NCI-H2081 (cell line): ENCODE measurements at places on chromosomes 1 and 21.

DNA sequence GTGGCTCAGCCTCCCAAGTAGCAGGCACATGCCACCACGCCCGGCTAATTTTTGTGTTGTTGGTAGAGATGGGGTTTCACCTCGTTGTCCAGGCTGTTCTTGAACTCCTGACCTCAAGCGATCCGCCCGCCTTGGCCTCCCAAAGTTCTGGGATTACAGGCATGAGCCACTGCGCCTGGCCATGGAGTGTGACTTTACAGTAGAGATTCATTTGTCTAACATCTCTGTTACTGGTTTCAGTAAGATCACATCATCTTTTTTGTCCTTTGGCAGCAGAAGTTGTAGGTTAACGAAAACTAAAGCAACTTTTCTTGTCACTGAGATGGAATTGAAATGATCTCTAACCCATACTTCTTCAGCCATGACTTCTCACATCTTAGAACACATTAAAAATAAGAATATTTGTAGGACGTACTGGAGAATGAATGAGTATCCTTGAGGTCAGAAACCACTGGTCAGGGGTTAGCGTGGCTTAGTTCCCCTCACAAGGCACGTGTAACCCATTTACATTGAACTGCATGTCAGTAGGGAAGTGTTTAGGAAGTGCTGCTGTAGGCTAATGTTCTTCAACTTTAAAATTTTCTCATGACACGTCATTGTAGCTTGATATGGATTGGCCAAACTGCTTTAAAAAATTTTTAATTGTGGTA lies 75.9 kb downstream of the CAMTA1 start:
- no peak for DNase-seq

GRCh38 chr1:205604059-205604458 lies 27.8 kb downstream of the ELK4 start:
- DNase-seq, result no peak

- DNase-seq, result no peak
These were observed 253.8 kb downstream of the FAM72C start for GRCh38 chr1:143718021-143718420.

- DNase-seq, result no peak
These were observed 503.9 kb upstream of the USP24 start for GRCh38 chr1:55718758-55719671.

- DNase-seq, result peak; percentile 29
These were observed 26.0 kb downstream of the KNCN start for GRCh38 chr1:46525253-46525983.

DNA sequence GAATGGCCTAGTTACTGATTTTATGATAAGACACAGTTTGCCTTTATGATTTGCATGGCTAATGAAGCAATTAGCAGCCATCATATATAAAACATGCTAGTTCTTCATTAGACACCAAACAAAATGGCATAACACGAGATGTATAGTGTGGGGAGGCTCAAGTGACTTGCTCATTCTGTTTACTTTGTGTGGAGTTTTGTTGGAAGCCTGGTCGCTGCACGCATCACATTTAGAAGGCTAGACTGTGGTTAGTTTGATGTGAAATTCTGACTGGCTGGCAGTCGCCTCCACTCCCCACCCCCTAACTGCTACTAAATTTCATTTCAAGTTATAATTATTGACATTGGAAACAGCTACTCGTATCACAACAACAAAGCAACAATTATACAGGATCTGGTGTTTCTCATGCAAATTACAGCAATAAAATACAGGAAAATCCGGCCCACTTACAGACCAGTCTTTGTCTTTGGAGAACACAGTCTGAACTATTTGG lies 356.1 kb downstream of the LMO4 start:
- DNase-seq, result no peak

- DNase-seq, result no peak
These were observed 153.6 kb downstream of the CNIH3 start for GRCh38 chr1:224769452-224770335.

GRCh38 chr1:219472596-219472995 lies 140.3 kb downstream of the ZC3H11B start:
- DNase-seq, result no peak

GRCh38 chr1:228900099-228900885 lies 165.0 kb downstream of the RHOU start:
- no peak for DNase-seq

DNA sequence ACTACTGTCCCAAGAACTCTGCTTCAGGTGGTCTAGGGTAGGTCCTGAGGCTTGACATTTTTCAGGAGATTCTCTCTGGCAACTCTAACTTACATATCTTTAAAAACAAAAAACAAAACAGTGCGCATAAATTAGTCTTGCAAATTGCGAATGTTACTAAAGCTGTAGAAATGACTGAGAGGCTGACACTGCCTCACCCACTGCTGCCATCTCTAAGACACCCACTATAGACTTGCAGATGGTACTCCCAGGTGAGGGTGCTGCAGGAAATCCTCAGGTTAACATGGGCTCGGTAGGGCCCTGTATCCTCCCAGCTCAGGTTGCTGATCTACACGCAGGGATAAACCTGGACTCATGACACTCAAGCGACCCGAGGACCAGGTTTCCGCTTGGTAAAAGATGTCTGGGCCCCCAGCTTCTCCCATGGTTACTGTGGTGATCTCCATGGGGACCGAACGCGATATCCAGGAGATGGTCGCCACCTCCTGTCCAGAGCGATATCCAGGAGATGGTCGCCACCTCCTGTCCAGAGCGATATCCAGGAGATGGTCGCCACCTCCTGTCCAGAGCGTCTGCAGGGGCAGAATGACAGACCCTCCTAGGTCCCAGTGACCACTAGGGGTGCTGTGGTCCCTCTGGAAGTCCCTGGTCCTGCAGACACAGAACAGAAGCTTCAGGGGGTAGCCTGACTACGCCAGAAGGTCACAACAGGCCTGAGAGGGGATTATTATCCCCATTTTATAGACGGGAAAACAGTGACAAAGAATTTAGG lies 16.2 kb upstream of the LY9 start:
- no peak for DNase-seq

GRCh38 chr1:229376521-229376920 lies 33.7 kb upstream of the CCSAP start:
- no peak for DNase-seq

DNA sequence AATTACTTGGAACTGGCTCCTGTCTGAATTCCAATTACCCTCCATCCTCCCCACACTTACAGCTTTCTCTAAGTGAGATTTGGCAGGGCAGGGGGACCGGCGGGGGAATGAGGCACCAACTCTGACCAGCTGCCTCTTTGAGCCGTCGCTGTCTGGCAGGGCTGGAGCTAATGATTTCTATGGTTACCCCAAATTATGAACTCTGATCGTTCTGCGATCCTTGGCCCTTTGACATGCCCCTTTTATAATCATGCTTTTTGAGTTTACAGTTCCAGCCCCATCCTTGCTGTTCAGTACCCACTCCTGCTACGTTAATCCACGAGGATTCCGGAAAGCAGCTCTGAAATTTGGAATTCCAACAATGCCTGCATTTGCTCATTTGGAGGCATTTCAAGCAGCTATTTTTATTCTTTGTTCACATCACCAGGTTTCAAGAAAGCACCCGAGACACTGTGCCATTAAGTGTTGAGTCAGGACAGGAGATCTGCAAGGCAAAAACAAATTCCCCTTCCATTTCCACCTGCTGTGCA lies 54.6 kb upstream of the LBR start:
- no peak for DNase-seq

DNA sequence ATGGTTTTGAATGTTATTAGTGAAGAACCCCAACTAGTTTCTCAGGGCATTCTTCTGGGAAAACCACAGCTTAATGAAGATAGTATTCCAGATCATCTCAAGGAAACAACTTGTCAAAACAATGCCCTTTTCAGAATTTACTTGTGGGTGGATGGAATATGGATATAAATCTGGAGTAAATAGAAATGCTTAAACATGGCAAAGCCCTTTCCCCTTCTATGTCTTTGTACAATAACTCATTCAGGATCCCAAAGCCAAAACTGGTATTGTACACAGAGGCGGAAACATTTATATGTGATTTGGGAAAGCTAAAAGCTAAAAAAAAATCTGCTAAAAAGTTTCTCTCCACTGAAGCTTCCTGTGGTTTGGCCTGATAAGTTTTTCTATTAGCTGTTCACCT lies 55.5 kb upstream of the RGS5 start:
- DNase-seq, result no peak

GRCh38 chr1:151978922-151979321 lies 14.7 kb downstream of the S100A10 start:
- no peak for DNase-seq

- DNase-seq, result no peak
These were observed 21.3 kb upstream of the PLXNA2 start for GRCh38 chr1:208265525-208265924.

- no peak for DNase-seq
These were observed 96.5 kb downstream of the USP25 start for GRCh38 chr21:15826147-15826780.

- DNase-seq, result no peak
These were observed 24.6 kb downstream of the KCNK1 start for GRCh38 chr1:233638513-233638912.

GRCh38 chr21:44574457-44575306 lies 1.2 kb downstream of the KRTAP10-4 start:
- DNase-seq, result no peak
